Activated T-cell treated with anti-CD3 and anti-CD28 coated beads for 4 hours (primary cell): ENCODE measurements at places on chromosomes 11 and 22.

GRCh38 chr22:30204015-30204741 is 42.4 kb downstream of the LIF start:
- DNase-seq, result no peak

DNA sequence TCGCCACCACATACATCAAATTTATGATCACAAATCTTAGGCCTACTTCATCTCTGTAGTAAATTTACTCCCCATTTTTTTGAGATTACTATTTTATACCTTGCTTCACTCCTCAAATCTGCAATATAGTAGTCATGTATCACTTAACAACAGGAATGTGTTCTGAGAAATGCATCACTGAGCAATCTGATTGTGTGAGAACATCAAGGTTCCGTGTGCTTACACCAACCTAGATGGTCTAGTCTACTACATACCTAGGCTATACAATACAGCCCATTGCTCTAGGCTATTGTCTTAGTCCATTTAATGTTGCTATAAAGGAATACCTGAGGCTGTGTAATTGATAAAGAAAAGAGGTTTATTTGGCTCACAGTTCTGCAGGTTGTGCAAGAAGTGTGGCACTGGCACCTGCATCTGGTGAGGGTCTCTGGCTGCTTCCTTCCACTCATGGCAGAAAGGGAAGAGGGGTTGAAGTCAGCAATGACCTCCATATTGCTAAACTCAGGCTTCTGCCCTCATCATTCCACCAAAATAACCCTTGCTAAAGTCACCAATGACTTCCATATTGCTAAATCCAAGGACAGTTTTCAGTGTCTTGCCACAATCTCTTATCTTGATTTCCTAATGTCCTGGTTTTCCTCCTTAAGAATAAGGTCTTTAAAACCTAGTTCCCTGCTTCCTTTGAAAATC is 140.3 kb downstream of the RBFOX2 start:
- no peak for DNase-seq

DNA sequence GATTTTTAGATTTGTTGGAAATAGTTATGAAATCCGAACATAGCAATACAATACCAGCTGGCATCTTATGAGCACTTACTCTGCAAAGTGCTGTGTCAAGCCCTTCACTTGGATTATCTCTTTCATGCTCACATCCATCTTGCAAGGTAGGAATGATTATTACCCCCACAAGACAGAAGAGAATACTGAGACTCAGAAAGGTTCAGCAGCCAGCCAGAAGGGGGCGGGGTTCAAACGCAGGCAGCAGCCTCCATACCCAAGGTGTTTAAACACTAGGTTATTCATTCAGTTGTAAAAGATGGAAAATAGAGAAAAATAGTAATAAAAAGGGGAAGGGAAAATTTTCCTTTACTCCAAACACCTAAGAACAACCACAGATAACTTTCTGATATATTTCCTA is 158.5 kb downstream of the CCDC34 start:
- no peak for DNase-seq

GRCh38 chr22:46433318-46433717 is 97.8 kb downstream of the TRMU start:
- no peak for DNase-seq

DNA sequence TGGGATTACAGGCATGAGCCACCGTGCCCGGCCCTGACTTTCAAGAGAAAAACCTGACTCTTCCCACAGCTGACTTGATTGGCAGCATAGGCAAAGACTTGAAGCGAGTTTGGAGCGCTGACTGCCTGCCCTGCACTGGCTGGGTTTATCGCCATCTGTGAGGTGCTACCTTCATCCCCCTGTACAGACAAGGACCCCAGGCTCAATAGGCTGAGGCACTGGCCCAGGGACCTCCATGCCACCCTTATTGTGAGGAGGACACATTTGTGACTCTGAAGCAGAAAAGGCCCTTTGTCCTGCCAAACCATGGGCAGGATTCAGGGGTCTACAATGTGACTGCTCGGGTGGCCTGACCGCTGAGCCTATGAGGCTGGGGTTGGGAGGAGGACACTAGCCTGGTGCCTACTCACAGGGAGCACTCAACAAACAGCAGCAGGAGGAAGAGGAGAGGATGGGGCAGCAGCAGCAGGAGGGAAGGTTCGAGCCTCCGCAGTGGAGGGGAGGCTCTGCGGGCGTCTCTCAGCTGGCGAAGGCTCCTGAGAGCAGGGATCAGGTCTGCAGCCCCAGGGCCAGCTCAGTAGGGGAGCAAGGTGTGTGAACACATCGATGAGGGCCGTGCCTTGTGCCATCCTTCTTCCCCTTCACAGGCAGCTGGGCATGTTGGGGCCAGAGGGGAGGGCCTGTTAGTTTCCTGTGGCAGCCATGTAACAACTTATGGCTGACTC is 72.9 kb upstream of the WNT7B start:
- no peak for DNase-seq

GRCh38 chr22:37340331-37341262 is 58.3 kb downstream of the CYTH4 start:
- DNase-seq, result no peak
